Stimulated activated CD8-positive, alpha-beta memory T cell treated with anti-CD3 and anti-CD28 coated beads, Interleukin-7, amount 100 ng/mL, for 1 hour (primary cell): ENCODE measurements at places on chromosomes 13 and 19.

GRCh38 chr19:31838163-31838815 lies 489.1 kb upstream of the TSHZ3 start:
- DNase-seq = no peak

- no peak for DNase-seq
Measured at GRCh38 chr19:7507884-7508283, 8.0 kb upstream of the ZNF358 start.

DNA sequence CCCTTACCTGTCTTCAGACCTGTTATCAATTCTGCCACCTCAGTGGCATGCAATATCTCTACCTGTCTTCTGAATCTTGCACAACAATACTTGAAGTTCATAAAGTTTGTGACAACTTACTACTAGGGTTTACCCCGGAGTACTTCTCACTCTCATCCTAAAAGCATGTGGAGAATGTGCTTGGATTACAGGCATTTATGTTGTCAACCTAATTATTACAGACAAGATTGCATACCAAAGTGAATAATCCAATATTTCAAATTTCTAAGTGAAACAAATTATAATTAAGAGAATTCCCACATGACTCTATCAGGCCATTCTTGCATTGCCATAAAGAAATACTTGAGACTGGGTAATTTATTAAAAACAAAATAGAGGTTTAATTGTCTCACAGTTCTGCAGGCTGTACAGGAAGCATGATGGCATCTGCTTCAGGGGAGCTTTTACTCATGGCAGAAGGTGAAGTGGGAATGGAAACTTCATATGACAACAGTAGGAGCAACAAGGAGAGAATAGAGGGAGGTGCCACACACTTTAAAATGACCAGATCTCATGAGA lies 661.0 kb upstream of the SPRY2 start:
- DNase-seq = no peak

- DNase-seq = no peak
Measured at GRCh38 chr13:42855410-42855809, 74.0 kb downstream of the FAM216B start.

- DNase-seq = no peak
Measured at GRCh38 chr13:21675095-21675991, 4.5 kb downstream of the FGF9 start.
